Stimulated activated CD4-positive, alpha-beta T cell treated with anti-CD3 and anti-CD28 coated beads, Interleukin-1b, Interleukin-23, amount 100 ng/mL, for 1 hour (primary cell): ENCODE measurements at places on chromosomes 5 and 9.

DNA sequence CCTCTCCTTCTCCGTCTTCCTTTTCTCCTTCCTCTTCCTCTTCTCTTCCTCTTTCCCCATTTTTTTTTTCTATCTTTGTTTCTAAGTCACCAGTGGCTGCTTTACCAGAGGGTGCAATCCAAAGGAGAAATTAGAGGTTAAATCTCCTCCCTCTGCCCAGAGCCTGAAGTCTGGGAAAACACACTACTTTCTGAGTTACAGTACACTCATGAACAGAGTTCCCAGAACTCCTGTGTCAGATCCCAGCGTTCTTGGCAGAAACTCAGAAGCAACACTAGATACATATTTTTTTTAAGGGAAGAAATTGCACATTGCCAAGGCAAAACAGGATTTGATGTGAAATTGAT is 189.0 kb downstream of the SNCAIP start:
- no peak for DNase-seq

GRCh38 chr9:111812337-111812736 is 17.6 kb upstream of the SHOC1 start:
- DNase-seq, result no peak

DNA sequence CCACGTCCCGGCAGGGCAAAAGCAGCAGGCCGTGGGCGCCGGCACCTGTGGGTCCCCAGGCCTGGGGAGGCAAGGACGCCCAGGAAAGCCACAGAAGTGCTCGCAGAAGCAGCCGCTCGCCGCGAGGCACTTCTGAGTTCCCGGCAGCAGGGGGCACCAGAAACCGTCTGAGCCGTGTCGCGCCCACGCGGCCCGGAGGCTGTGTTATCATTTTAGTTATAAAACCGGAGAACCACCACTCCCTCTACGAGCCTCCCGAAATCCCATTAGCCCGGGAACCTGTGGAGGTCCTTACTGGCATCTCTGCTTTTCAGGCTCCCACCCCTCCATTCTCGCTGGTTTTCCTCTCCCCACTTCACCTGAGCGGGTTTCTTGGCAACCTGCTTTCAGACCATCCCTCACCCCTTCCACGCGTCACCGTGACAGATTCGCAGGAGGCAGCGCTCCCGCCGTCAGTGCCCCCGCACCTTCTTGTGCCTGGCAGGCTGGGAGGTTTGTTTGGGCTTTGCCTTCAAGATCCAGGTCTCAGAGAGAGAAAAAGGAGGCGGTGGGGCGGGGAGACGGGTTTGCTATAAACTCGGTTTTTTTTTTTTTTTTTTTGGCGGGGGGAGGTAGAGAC is 2.3 kb downstream of the GDNF start:
- DNase-seq, result peak; percentile 41

GRCh38 chr5:102590467-102590866 is 91.7 kb upstream of the SLCO6A1 start:
- no peak for DNase-seq

DNA sequence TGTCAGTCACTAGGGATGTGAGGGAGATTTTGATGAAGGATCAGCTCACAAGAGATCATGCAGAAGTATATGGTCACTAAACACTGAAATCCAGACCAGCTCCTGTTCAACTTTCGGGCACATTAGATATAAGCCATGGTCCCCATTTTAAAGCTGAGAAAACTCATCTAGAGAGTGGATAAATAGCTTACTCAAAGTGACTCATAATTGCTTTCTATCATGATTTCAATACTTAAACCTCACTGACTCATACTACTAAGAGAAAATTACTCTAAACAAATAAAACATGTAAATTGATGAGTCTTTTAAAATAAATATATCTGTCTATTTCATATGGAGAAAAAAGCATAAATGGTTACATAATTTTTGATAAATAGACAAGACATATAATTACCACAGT is 567.7 kb downstream of the TLR4 start:
- no peak for DNase-seq

- DNase-seq, result no peak
Observed at GRCh38 chr5:54018438-54018837, 291.9 kb downstream of the ARL15 start.

- DNase-seq, result no peak
Observed at GRCh38 chr9:128323791-128324190, 1.2 kb downstream of the COQ4 start.

- no peak for DNase-seq
Observed at GRCh38 chr9:127065592-127065991, 56.8 kb downstream of the ANGPTL2 start.

- DNase-seq, result no peak
Observed at GRCh38 chr5:143585970-143586369, 182.5 kb upstream of the NR3C1 start.

GRCh38 chr5:146562461-146562860 is 46.5 kb upstream of the GPR151 start:
- no peak for DNase-seq

DNA sequence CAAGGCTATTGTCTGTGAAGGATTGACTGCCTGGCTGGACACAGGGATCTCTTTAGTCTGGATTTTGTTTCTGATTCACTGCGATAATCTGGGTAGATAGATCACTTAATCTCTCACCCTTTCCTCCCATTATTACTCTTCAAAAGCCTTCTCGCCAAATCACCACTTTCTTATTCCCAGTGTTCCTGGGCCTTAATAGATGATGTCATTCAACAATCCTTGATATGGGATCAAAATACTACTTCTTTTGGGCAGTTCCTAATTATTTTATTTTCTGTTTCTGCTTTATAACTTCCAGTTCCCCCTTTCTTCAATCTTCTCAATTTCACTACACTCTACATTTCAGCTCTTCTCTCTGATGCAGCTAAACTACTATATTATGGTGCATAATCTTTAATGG is 6.8 kb upstream of the CRHBP start:
- no peak for DNase-seq

DNA sequence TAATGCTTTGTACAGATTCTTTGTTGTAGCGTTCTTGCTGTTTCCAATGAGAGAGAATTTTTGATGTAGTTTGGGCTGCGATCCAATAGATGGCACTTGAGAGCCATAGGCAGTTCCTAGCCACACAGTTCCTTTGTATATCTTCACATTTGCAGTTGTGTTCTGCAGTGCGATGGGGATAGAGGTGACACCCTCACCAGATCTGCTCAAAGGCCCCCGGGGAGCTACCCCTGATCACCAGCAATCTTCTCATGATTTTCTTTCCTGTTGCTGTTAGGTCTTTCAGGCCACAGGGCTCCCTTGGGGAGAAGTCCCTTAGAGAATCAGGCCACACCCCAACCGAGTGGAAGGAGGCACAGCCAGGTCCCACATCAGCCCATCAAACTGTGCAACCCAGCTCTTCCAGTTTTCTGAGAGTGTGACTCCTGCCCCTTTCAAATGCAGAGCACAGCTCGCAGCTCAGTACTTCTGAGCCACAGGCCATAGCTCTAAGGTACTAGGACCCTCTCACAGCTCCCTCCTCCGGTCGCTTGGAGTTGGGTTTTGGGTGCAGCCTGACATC is 353.7 kb downstream of the SLCO4C1 start:
- DNase-seq, result no peak

- DNase-seq, result no peak
Observed at GRCh38 chr5:68818057-68818695, 275.6 kb upstream of the SLC30A5 start.

DNA sequence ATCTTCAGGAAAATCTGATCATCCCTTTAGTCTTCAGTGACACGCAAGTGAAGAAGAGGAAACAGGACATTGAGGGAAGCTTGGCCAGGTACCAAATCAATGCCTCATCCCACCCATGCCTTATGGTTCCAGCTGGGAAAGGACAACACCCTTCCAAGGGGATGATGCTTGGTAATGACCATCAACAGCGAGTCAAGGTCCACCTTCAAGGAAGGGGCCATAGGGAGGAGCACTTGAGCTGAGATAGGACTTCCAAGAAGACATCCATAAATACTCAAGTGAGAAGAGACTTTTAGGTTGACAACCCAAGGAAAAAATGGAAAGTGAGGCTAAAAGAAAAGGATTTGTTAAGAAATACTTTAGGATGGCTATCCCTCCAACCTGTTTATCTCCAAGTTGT is 27.1 kb upstream of the GAS1 start:
- no peak for DNase-seq

- no peak for DNase-seq
Observed at GRCh38 chr9:26812217-26812616, 80.4 kb downstream of the CAAP1 start.

DNA sequence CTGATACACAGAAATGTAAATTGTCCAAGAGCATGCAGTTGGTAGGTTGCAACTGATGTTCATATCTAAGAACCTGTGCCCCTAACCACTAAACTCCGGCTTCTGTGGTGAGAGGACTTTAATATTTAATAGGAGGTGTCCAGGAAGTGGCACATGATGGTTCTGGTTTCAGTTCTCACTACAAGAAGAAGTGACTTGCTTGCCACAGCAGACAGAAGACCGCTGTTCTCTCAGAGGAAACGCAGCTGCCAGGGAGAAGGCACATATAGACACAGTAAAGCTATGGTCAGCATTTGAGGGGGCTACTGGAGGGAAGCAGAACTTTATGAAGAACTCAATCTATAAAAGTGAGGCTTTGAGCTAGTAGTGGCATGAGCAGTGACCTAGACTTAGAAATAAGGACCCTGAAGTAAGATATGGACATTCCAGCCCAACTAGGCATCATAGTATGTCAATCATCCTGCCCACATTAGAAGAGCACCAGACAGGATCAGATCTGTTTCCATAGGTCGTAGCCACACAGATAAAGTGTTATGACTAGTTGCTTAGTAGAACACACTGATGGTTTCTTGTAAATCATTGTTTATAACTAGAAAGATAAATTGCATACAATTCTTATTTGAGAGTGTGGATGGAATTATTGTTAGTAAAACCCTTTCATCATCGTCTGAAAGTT is 36.4 kb upstream of the DAB2 start:
- no peak for DNase-seq

DNA sequence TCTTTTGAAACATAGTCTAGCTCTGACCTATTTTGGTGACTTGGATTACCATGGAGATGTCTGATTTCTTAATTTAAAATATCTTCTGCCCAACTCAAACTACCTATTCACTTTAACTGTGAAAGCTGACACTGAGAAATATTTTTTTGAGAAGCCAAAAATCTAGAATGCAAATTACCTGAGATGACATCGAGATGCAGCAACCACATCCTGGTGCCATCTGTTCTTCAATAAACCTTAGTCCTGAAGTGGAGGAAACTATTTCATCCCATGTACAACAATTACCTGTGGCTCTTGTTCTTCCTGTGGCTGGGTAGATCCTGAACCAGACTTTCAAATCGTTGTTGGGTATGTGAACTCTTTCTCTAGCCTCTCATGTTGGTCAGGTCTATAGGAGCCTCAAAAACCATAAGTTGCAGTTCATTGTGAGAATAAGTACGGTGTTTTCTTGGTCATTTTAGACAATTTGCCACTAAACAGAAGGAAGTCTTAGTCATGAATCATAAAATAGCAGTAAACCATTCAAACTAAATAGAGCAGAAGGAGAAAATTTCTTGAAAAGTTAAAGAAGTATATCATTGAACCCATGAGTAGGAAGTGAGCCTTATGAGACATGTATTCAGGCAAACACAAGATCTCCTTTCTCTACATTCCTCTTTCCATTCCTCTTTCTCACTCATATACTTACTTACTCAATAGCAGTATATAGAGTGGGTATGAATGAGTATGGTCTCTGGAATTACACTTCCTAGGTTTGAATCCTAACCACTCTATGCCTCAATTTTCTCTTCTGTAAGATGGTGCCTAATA is 176.0 kb downstream of the HMHB1 start:
- DNase-seq, result no peak

GRCh38 chr5:68683632-68684036 is 410.2 kb upstream of the SLC30A5 start:
- no peak for DNase-seq
